DMS 273 treated with DMSO at 0.1 percent for 48 hours (cell line): ENCODE measurements at places on chromosomes 12 and 14.
A peak's percentile ranks its signal among the peaks of the same experiment; 100 is the strongest.

DNA sequence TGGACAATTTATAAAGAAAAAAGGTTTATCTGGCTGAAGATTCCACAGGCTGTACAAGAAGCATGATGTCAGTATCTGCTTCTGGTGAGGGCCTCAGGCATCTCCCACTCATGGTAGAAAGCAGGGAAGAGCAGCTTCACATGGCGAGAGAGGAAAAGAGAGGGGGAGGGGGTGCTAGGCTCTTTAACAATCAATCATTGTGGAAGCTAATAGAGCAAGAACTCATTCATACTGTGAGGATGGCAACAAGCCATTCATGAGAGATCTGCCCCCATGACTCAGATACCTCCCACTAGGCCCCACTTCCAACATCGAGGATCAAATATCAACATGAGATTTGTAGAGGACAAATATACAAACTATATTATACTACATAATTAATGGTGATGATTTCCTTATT, 361.9 kb upstream of the FAR2 start:
- DNase-seq = no peak

DNA sequence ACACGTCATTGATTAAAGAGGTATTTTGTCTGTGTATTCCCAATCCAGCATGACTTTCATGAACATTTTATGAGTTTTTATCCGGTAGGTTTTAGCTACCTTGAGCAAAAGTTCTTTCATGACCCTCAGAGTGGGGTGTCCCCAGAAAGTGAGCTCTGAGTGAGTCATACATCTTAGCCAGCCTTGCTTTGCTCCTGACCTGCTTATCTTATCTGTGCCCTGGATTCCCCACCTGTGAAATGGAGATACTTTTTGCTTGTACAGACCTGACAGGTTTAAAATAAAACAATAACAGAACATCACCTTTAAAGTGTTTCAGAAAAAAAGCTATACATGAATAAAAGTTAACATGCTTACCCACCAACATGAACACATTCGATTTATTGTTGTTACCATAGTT, 202.8 kb upstream of the SOX5 start:
- no peak for DNase-seq

DNA sequence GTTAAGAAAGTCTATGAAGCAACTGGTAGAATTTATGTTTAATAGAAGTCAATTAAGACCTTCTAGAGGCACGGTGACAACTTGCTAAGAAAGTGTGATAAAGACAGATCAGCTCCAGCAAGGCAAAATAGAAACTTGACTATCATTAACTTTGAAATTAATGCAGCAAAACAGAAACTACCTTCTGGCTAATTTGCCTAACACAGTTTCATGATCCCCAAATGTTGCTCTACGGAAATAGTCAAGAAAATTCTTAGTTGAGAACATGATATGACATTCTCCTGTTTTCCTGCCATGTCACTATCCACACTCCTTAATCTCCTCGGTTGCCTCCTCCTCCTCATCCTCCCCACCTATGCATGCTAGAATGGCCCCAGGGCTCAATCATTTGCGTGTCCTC, 4.2 kb downstream of the DENND5B start:
- DNase-seq = no peak

GRCh38 chr12:113201187-113202177, 16.0 kb downstream of the RITA1 start:
- DNase-seq = no peak

DNA sequence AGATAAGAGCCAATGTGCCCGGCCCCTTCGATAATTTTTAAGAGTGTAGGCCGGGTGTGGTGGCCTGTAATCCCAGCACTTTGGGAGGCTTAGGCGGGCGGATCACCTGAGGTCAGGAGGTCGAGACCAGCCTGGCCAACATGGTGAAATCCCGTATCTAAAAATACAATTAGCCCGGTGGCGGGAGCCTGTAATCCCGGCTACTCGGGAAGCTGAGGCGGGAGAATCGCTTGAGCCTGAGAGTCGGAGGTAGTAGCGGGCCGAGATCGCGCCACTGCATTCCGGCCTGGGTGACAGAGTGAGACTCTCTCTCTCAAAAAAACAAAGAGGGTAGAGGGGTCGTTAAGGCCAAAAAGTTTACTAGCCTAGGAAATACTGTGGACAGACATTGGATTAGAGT, 2.6 kb downstream of the KRAS start:
- DNase-seq = no peak

DNA sequence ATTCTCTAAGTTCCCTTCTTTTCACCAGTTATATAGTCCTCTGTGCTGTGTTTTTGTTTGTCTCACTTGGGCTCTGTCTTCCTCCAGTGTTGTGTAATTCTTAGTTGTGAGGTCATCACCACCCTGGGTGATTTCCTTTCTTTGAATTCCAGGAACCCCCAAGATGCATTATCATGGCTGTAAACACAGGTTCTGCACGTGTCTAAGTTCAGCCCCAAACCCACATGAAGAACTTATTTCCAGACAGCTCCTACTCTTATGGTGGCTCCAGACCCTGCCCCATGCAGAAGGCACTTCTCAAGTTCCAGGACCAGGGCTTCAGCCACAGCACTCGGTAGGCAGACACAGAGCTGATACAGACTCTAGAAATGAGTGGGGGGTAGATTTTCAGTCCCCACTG, 560.5 kb downstream of the BCL11B start:
- DNase-seq = no peak

GRCh38 chr12:119627686-119628085, 34.1 kb downstream of the TMEM233 start:
- no peak for DNase-seq

GRCh38 chr14:90675399-90675798, 140.8 kb downstream of the TTC7B start:
- peak; percentile 97 for DNase-seq

DNA sequence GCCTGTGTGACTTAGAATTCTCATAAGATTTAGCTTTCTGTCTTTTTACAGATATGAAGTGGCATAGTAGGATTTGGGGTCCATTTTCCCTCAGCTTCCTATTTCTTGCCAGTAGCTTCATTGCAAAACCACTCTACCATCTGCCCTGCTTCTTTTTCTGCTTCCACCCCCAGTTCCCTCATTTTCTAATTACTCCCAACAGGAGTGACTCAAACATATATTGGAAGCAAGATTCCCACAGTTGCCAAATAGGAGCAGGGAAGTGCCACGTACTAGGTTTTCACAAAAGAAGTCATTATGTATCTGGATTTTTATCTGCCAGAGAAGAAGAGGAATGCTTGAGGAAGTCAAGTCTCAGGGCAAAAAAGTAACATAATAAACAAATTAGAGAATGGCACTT, 64.1 kb downstream of the ANO4 start:
- no peak for DNase-seq

DNA sequence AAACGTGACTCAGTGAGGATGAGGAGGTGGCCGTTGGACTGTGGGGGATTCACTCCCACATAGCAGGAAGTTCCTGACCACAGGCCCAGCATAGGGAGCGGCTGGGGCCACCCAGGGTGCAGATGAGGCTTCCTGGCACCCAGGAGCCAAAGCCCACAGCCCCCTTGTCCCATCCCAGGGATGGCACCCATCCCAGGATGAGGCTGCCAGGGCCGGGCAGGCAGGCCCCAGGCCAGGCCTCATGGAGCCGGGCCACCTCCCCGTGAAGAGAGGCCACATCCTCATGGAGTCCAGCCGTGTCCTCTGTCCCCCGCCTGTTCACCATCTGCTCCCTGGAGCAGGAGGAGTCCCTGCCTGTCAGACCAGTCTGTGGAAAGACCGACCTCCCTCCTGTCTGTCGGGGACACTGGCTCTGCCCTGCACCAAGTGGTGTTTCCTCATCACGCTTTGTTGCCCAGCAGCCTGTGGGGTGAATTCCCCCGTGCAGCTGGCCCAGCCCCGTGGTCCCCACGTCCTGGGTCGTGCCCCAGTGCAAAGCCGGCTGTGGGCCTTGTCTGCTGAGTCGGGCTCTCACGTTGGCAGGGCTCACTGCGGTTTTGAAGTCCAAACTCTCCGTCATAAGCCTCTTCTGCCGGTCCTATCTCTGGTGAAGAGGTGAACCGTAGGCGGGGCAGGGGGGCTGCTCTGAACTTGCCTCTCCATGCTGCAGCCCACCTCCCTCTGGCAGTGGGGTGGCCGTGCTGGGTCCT, 24.5 kb downstream of the MMP17 start:
- no peak for DNase-seq

DNA sequence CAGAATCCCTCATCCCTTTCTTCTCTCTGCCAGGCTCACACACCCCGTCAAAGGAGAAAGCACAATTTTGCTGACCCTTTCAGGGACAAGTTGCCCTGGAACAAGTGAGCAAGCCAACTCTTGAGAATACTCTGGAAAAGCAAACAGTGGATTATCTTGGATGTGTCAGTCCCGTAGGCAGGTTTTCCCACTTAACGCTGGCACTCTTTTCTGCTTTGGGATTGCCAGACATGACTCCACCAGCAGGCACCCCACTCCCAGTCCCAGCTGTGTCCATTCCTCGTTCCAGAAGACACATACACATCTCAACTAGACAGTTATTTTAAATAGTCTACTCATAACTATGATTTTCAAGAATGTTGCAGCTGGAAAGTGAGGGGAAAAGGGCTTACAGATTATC, 145.5 kb upstream of the CDKN3 start:
- DNase-seq = no peak

- DNase-seq = no peak
Observed at GRCh38 chr14:89276424-89276975, 140.5 kb downstream of the FOXN3 start.

GRCh38 chr12:47068539-47068938, 10.9 kb upstream of the PCED1B start:
- no peak for DNase-seq

DNA sequence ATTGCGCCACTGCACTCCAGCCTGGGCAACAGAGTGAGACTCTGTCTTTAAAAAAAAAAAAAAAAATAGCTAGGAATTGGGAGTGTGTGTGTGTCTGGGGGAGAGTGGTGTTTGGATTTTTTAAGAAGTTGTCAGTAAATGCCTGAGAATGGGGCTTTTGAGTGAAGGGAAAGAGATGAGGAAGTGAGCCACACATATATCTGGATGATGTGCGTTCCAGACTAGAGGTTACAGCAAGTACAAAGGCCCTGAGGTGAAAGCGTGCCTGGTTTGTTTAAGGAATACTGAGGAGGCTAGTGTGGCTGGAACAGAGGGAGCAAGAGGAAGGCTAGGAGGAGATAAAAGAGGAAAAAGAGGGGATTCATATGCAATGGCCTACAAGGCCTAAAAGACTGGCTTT, 70.0 kb downstream of the PAPLN start:
- DNase-seq = no peak

DNA sequence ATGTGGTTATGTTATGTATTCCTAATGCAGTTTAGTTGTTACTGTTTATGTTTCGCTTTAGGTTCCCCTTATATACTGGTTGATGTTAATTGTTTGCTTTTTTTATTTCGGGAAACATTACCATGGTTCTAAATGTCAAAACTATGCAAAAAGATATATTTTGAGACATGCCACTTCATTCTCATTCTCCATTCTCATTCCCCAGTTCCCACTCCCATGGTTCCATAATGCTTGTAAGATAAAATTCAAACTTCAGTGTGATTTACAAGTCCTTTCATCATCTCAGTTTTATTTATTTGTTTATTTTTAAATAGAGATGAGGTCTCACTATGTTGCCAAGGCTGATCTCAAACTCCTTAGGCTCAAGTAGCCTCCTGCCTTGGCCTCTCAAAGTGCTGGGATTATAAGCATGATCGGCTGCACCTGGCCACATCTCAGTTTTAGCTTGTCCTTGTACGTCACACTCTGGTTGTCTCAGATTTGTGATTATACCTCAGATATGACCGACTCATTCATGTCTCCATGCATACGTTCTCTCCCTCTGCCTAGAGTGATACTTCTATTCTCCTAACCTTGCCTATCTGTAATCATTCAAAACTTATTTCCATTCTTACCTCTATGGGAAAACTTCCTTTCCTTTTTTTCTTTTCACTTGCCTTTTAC, 407.8 kb upstream of the RGS6 start:
- no peak for DNase-seq

DNA sequence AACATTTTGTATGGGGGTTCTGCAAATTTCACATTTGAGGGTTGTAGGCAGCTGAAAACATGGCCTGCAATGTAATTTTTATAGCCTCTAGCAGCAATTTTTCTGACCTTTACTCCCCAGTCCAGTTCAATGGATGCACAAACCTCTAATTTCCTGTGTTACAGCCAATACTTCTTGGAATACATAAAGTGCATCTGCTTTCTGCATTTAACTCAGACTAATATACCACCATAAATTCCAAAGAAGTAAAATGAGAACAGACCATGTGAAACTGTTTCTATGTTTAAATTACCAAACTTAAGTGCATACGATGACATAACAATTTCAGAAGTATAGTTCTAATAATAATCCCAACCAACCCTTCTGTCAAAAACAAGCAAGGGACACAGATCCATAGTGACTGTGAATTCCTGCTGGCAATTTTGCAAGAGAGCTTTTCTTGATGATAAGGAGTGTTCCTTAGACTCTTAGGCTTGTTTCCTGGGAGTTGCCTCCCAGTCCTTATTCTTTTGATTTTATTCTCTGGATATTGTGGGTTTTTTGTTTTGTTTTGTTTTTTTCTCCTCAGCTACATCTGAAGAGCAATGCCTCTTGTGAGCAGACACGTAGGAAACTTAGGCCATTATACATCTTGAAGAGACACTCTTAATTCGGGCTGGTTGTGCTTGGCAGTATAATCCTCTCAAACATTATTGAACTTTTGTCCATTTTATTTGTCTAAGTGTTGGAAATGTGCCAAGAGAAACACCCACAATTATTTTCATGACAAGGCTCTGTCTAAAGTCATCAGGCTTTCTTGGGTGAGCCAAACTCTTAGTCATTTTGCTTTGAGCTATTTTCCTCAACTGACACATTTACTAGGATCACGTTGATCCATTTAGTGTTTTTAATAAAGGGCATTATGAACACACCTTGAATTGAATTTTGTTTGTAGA, 51.3 kb upstream of the RERGL start:
- DNase-seq = no peak

DNA sequence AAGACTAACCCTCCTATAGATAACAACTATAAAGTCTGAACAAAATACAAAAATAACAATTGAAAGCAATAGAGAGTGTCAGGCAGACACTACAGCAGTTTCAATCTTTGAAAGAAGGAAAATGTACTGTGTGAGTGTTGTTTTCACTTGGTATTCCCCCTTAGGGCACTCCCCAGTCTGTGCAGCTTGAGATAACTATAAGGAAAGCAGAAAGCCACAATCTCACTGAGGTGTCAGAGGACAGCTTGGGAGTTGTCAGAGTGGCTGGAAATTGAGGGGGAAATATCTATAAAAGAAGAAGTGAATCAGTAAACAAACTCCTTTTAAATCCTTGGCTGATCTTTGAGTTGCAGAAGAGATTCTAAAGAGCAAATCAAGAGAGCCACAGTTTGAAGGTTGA, 364.8 kb downstream of the NELL2 start:
- no peak for DNase-seq

DNA sequence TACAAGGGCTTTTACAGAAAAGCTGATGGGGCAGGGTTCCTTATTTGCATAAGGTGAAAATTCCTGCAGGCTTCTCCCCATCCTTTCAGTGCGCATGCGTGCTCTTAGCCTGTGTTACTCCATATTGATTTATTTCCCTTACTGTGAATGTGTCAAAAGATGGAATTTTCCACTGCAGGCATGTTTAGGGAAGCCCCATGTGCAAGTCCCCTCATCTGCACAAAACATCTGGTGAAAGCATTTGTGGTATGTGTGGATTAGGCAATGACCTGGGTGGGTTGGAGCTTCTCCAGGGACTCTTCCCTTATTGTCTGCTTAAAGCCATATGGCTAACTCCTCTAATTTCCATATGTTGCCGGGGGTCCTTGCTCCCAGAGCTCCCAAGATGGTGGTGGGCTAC, 912.7 kb upstream of the LRFN5 start:
- DNase-seq = no peak
